ENCODE measurements at places on chromosomes 13 and 19.

DNA sequence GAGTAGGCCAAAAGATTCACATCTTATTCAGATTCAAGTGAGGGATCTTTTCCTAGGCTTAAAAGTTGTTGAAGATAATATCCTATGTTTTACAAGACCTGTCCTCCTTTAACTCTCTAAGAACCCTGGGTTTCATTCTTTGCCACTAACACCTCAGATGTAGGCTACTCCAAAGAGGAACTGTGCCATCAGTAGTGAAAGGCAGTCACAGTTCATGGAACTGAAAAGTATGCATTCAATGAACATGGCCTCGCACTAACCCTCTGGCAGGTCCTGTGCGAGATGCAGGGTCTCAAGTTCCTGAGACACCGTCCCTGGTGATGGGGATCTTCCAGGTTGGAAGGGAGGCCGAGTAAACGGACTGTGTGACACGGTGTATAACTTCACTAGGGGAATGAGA is 4.3 kb downstream of the LGALS14 start:
- no peak for DNase-seq

DNA sequence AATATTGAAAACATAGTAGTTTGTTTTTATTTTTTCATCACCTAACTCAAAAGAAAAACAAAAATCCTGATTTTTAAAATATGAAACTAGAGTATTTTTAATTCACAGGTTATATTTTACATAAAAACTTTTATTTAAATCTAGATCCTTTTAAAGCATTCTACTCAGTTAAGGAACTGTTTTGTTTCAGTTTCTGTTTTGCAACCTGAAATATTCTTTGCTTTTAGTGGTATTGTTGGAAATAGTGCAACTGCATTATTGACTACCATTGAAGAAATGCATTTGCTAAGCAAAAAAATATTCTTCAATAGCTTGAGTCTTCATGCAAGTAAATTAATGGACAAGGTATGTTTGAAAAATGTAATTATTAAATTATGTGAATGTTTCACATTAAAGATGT is 43.8 kb downstream of the COG6 start:
- DNase-seq = no peak

- DNase-seq = peak; percentile 72
Measured at GRCh38 chr19:15584541-15585115, 30.4 kb upstream of the CYP4F8 start.

DNA sequence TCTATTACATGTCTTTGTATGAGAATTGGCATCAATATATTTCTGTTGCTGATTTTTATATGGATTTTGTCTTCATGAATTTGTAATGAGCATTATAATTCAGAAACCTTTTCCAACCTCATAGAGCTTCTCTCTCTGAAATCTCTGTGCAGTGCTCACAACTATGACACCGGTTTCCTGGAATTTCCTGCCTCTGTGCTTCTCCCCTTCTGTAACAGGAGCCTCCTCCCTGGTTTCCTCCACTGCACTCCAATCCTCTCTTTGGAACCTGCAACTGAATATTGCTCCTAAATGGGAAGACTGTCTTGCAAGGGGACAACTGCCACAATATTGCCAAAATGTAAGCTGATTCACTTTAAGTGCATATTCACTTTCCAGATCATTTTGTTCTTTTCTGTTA is 1147.9 kb downstream of the UQCRFS1 start:
- DNase-seq = no peak

DNA sequence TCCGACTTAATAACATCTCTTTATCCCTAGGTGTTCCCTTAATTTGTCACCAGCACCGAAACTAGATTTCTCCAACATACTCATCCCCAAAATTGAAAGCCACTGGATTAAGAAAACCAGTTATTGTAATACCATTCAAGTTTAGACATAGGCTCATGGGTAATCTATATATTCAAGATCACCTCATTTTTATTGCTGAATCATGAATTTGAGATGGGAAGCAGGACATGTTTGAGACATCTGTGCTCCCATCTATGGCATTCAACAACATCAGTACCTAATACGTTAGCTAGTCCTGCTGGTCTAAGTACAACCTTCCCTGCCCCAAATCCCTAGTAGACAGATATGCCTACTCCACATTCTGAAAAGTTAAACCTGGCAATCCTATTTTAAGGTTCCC is 820.6 kb downstream of the PCDH9 start:
- DNase-seq = no peak

All from CD4-positive, alpha-beta T cell treated with Interleukin-15 for 1 hour (primary cell).